Ovary (tissue), 10 donors: ENCODE measurements at places on chromosomes 12 and 14. TPM values are rescaled to one million over a fixed set of nuclear protein-coding genes. Genes with fewer than 3 reads are reported as not detected.

DNA sequence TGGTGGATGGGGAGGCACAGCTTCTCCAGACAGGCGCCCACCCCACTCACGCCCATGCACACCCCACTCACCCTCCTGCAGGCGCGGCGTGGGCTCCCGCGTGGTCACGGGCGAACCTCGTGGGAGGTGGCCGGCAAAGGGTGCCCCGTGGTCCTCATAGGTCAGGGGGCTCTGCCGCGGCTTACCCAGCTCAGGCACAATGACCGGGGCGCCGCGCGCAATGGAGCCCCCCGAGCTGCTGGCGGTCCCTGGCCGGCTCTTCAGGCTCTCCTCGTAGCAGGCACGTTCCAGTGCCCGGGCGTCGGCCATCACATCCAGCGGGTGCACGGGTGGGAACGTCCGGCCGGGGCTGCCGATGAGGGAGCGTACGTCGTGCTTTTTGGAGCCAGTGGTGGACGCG, 49.6 kb downstream of the RFLNA start:
- no peak overlapping the region for H3K27ac ChIP-seq
- H3K36me3 ChIP-seq, result no peaks in the 10 kb centered on the region
- no peaks in the 10 kb centered on the region for H3K27me3 ChIP-seq
- H3K4me1 ChIP-seq, result no peaks in the 10 kb centered on the region
- H3K4me3 ChIP-seq, result no peak overlapping the region

Gene RNASE7
- not detected for total RNA-seq

GRCh38 chr14:61381553-61381952, 60.2 kb downstream of the PRKCH start:
- no peaks in the 10 kb centered on the region for H3K27me3 ChIP-seq
- no peaks in the 10 kb centered on the region for H3K36me3 ChIP-seq
- no peak overlapping the region for H3K27ac ChIP-seq
- no peaks in the 10 kb centered on the region for H3K4me1 ChIP-seq

Gene ERP27
- total RNA-seq, result 2.7 TPM

- no peak overlapping the region for H3K4me3 ChIP-seq
- no peaks in the 10 kb centered on the region for H3K27me3 ChIP-seq
- peak; percentile 19 for DNase-seq
- H3K36me3 ChIP-seq, result no peaks in the 10 kb centered on the region
- no peak overlapping the region for H3K27ac ChIP-seq
- H3K4me1 ChIP-seq, result peaks cover 9% of the 10 kb centered on the region
Measured at GRCh38 chr14:99730876-99731546, 46.9 kb downstream of the CYP46A1 start.

Gene DIO3
- total RNA-seq, result 11.4 TPM

DNA sequence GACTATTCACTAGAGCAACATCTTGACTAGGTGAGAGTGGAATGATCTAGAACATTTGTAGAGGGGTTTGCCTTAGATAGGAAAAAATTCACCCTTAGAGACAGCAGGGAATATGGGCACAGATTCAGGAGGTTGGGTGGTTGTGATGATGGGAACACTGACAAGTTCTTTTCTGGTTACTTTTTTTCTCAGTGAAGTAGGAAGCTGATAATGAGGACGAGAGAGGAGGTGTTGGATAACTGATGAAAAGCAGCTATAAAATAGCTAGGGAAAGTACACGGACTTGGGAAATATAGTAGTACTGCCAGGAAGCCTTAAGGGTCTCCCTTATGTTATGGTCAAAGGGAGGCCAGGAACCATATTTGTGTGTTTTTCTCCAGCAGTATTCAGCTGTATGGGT, 250.5 kb downstream of the SSPN start:
- no peak overlapping the region for H3K27ac ChIP-seq
- no peak overlapping the region for H3K4me3 ChIP-seq
- no peaks in the 10 kb centered on the region for H3K4me1 ChIP-seq
- no peak for DNase-seq

GRCh38 chr12:83389237-83389996, 702.7 kb downstream of the TMTC2 start:
- no peaks in the 10 kb centered on the region for H3K27me3 ChIP-seq
- no peak for DNase-seq

DNA sequence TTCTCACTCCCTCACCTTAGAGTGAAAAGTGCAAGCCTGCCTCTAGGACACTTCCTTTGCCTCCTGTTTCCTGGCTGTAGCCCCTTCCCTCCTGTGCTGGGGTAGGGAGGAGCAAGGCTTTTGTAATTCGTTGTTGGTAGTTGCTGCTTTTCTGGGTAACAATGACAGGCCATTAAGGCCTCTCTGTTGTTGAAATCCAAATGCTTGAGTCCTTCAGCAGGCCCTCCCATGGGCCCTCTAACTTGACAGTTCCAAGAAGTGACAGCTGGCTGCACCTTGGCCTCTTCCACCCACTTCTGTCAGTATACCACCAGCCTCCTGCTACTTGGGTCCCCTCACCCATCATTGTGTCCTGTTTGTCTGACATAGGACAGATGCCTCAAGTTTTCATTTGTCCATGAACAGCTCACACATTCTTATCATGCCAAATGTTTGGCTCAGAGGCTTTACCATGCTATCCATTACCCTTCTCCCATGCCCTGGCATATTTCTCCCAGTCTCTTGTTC, 103.7 kb upstream of the PDE3A start:
- H3K36me3 ChIP-seq, result no peaks in the 10 kb centered on the region
- H3K27me3 ChIP-seq, result no peaks in the 10 kb centered on the region
- no peak for DNase-seq
- no peak overlapping the region for H3K27ac ChIP-seq

GRCh38 chr12:78802593-78802992, 62.0 kb upstream of the SYT1 start:
- no peak overlapping the region for H3K27ac ChIP-seq
- no peak for DNase-seq
- no peaks in the 10 kb centered on the region for H3K27me3 ChIP-seq
- H3K36me3 ChIP-seq, result no peaks in the 10 kb centered on the region
- H3K4me3 ChIP-seq, result no peak overlapping the region
- no peaks in the 10 kb centered on the region for H3K4me1 ChIP-seq

- H3K27me3 ChIP-seq, result no peaks in the 10 kb centered on the region
- H3K4me3 ChIP-seq, result no peak overlapping the region
- H3K4me1 ChIP-seq, result no peaks in the 10 kb centered on the region
- no peak for DNase-seq
- no peaks in the 10 kb centered on the region for H3K36me3 ChIP-seq
Measured at GRCh38 chr14:35760143-35760542, 49.0 kb downstream of the RALGAPA1 start.

Gene MEG3
- total RNA-seq, result 275 TPM

GRCh38 chr14:50000380-50001150, 107.7 kb downstream of the ARF6 start:
- H3K4me1 ChIP-seq, result peaks cover 4% of the 10 kb centered on the region
- no peak overlapping the region for H3K4me3 ChIP-seq
- H3K27me3 ChIP-seq, result no peaks in the 10 kb centered on the region
- peak overlapping the region; percentile 53 for H3K27ac ChIP-seq
- H3K36me3 ChIP-seq, result no peaks in the 10 kb centered on the region
- peak; percentile 55 for DNase-seq

GRCh38 chr12:49346659-49347310, at the start of gene DNAJC22:
TSS of gene DNAJC22 (plus strand) at chr12:49346888. CDS start at chr12:49348873, 1,985 bp downstream.
- H3K36me3 ChIP-seq, result no peaks in the 10 kb centered on the region
- peak within 1 kb of the TSS; percentile 13 for H3K4me3 ChIP-seq
- H3K4me1 ChIP-seq, result peaks cover 16% of the 10 kb centered on the region

DNA sequence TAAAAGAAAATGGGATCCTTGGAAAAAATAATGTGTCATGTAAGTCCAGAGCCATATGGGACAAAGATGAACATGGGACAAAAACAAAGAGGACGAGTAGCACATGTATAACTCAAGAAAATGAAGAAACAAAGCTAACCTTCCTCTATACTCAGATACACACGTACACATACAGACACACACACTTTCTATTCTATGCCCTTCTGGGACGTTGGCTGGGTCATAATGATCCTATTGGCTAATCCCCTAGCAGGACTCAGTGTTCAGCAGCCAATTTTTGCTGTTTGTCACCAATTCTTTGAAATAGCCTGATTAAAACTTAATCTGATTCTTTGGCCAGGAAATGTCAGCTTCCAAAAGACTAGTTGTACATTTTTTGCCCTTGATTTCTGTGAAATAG, 189.4 kb upstream of the FOXG1 start:
- H3K4me1 ChIP-seq, result no peaks in the 10 kb centered on the region
- no peaks in the 10 kb centered on the region for H3K36me3 ChIP-seq
- H3K27me3 ChIP-seq, result no peaks in the 10 kb centered on the region
- H3K27ac ChIP-seq, result no peak overlapping the region

DNA sequence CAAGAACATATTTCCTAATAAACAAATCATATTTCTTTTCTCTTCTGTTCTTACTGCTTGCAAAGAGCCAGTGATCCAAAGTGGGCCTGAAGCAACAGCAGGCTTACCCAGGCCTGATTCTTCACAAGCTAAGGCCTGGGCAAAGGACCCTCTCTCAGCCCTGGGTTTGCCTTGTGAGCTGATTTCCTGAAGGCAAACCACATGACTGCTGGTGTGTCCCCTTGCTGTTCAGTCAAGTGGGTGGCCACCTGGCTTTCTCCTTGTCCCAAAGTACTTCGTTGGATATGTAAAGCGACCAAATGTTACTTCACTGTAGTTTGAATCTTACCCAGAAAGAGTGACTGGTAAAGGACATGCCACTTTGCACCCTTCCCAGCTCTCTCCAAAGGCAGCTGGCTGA, 392.9 kb downstream of the ZFP36L1 start:
- H3K27ac ChIP-seq, result no peak overlapping the region
- no peaks in the 10 kb centered on the region for H3K36me3 ChIP-seq
- peaks cover 45% of the 10 kb centered on the region for H3K4me1 ChIP-seq
- H3K27me3 ChIP-seq, result no peaks in the 10 kb centered on the region

GRCh38 chr12:45669792-45670191, 59.7 kb upstream of the ARID2 start:
- no peaks in the 10 kb centered on the region for H3K36me3 ChIP-seq
- no peak overlapping the region for H3K4me3 ChIP-seq
- no peak overlapping the region for H3K27ac ChIP-seq
- no peaks in the 10 kb centered on the region for H3K4me1 ChIP-seq
- no peaks in the 10 kb centered on the region for H3K27me3 ChIP-seq
